ENCODE measurements at places on chromosomes 4 and X.

- no peak for DNase-seq
These were observed 115.9 kb downstream of the MAML3 start for GRCh38 chr4:140038031-140038533.

DNA sequence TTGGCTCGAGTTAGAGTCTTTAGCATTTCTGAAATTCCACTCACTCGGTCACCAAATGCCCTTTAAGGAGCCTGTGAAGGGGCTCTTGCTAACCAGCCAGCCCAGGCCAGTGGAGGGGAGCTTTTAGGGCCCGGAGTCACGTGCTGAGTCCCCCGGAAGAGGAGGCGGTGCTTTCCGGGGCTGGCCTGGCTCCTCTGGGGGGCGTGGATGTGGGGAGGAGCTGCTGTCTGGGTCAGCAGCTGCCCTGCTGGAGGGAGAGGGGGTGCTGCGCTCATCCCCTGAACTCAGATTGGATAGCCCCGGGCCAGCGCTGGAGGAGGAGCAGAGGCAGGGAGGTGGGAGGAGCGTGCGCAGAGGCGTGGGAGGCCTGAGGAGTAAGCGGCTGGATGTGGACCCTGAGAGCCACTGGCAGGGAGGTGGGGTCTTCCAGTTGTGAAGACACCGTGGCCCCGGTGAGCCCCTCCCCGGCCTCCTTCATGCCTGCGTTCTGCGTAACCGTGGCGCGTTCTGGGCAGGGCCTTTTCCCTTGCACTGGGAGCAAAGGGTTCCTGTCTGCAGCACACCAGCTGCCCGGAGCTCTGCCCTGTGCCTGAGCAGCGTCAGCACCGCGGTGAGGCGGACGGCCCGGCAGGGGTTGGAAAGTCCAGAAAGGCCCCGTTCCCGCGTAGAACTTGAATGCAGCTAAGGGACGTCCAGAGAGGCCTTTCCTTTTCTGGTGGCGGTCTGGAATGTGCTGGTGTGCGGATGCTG is 19.7 kb downstream of the MAEA start:
- peak; percentile 40 for DNase-seq

DNA sequence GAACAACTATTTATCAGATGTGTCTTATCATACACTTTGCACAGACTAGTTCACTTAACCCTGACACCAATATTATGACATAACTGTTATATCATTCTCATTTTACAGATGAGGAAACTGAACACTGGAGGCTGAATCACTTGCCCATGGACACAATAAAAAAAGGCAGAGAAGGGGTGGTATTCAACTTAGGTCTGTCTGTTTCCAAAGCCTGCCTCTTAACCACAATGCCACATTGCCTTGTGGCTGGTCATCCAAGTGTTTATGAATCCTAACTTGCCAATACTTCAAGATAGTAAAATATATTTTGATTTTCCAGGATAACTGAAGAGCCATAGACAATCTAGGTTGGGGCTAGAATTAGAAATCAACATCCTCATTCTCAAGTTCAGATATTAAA is 327.8 kb downstream of the NR3C2 start:
- no peak for DNase-seq

DNA sequence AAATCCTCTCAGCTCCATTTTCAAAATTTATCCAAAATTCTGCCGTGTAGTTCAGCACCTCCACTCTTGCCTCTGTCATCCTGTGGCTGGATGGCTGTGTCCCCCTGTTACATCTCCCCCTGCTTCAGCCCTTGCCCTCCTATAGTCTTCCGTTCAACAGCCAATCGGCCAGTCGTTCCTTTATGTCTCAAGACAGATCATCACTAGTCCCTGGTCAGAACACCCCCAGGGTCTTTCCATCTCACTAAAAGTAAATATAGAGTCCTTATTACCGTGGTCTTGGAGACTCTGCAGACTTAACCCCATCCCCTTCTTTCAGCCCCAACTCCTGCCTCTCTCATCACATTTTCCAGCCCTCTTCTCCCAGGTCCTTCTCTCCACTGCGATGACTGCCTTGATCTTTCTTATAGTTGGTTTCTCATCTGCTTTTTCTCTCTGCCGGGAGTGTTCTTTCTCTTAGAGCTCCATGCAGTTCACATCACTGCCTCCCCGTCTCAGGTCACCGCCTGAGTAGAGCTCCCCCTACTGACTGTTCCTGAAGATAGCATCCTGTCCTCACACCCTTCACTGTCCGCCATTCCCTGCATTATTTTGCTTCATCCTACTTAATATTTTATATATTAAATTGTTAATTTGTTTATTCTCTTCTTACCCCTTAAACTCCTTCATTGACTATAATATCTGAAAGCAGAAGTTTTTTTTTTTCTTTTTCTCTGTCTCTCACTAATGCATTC is 736.9 kb upstream of the MAGEB2 start:
- DNase-seq = no peak

GRCh38 chrX:129782706-129783105 is 3.0 kb downstream of the SASH3 start:
- no peak for DNase-seq

- DNase-seq = peak; percentile 6
These were observed 6.2 kb downstream of the CLCN3 start for GRCh38 chr4:169626331-169627282.

- no peak for DNase-seq
These were observed 182.9 kb downstream of the C4orf33 start for GRCh38 chr4:129278868-129279267.

GRCh38 chr4:33975995-33976394 is 2268.3 kb downstream of the ARAP2 start:
- DNase-seq = no peak

Data from CD4-positive, alpha-beta T cell treated with Interleukin-15 for 4 hours (primary cell).